ENCODE measurements at places on chromosomes 7 and 10.

GRCh38 chr10:42989481-42989921 is 87.4 kb upstream of the RET start:
- H3K4me3 ChIP-seq, result no peak overlapping the region
- H3K27ac ChIP-seq, result no peak overlapping the region
- peak; percentile 38 for DNase-seq
- no peaks in the 10 kb centered on the region for H3K27me3 ChIP-seq

GRCh38 chr7:39741942-39742623 is 118.7 kb downstream of the RALA start:
- no peaks in the 10 kb centered on the region for H3K27me3 ChIP-seq
- H3K27ac ChIP-seq, result no peak overlapping the region
- no peak overlapping the region for H3K4me3 ChIP-seq
- DNase-seq, result peak; percentile 38
- no peaks in the 10 kb centered on the region for H3K36me3 ChIP-seq

DNA sequence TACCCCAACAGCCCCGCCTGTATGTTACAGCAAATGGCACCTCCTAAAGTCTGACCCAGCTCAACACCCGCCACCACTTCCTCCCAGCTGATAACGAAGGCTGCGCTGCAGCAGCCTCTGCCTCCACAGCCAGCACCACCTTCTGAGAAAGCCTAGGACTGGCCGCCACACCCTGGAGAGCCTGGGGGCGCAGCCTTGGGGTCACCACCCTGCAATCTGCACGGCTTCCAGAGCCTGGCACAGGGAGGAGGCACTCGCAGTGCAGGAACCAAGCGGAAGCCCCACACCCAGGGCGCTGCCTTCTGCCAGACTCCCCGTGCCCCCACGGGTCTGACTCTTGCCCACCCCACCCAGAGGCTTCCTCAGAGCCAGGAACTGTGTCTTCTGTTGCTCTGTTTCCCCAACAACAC is 112.5 kb downstream of the MAD1L1 start:
- no peaks in the 10 kb centered on the region for H3K36me3 ChIP-seq

DNA sequence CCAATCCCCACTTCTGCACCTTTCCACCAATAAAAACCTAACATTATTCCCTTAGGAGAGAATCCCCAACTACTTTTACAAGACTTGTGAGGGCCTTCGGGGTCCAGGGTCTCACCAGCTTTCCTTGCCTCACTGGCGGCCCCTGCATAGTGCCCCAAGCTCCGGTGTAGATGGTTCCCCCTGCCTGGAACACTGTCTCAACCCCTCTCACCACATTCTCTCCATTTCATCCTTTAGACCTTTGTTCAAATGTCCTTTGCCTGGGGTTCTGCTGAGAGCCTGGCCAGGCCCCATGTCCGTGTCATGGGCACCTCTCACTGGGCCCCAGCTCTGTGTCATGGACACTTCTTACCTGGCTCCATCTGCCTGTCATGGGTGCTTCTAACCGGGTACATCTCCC is 64.5 kb upstream of the SORCS3 start:
- H3K36me3 ChIP-seq, result no peaks in the 10 kb centered on the region
- H3K27ac ChIP-seq, result no peak overlapping the region
- H3K27me3 ChIP-seq, result no peaks in the 10 kb centered on the region
- no peaks in the 10 kb centered on the region for H3K4me1 ChIP-seq

- H3K27ac ChIP-seq, result no peak overlapping the region
- no peak for DNase-seq
- H3K36me3 ChIP-seq, result peaks cover 2% of the 10 kb centered on the region
- H3K4me3 ChIP-seq, result no peak overlapping the region
- H3K4me1 ChIP-seq, result no peaks in the 10 kb centered on the region
- H3K27me3 ChIP-seq, result no peaks in the 10 kb centered on the region
Measured at GRCh38 chr7:158944950-158945349, 88.6 kb downstream of the DYNC2I1 start.

- DNase-seq, result no peak
- H3K36me3 ChIP-seq, result no peaks in the 10 kb centered on the region
- no peak overlapping the region for H3K27ac ChIP-seq
- no peak overlapping the region for H3K4me3 ChIP-seq
Measured at GRCh38 chr10:3995302-3996210, 210.5 kb upstream of the KLF6 start.

GRCh38 chr7:95636140-95636940 is 40.0 kb upstream of the PDK4 start:
- DNase-seq, result no peak
- H3K27me3 ChIP-seq, result no peaks in the 10 kb centered on the region
- no peaks in the 10 kb centered on the region for H3K36me3 ChIP-seq
- no peak overlapping the region for H3K27ac ChIP-seq
- no peak overlapping the region for H3K4me3 ChIP-seq
- no peaks in the 10 kb centered on the region for H3K4me1 ChIP-seq

DNA sequence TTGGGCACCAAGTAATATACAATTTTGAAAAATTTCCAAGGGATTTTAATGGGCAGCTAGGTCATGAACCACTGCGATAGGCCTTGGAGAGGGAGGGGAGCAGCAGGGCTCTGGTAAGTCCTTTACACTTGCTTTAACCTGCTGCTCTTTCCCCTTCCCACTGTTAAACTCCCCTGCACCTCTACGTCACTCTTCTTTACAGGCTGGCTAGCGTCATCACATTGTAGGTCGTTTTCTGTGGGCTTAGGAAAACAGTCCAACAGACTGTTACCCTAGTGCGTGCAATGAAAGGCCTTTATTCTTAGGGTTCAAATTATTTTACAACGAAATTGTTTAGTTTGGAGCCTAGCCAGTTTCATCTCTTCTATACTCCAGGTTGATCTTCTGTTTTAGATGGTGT is 235.7 kb downstream of the AUTS2 start:
- no peak overlapping the region for H3K4me3 ChIP-seq
- H3K4me1 ChIP-seq, result no peaks in the 10 kb centered on the region
- DNase-seq, result no peak
- no peaks in the 10 kb centered on the region for H3K36me3 ChIP-seq
- H3K27ac ChIP-seq, result no peak overlapping the region

DNA sequence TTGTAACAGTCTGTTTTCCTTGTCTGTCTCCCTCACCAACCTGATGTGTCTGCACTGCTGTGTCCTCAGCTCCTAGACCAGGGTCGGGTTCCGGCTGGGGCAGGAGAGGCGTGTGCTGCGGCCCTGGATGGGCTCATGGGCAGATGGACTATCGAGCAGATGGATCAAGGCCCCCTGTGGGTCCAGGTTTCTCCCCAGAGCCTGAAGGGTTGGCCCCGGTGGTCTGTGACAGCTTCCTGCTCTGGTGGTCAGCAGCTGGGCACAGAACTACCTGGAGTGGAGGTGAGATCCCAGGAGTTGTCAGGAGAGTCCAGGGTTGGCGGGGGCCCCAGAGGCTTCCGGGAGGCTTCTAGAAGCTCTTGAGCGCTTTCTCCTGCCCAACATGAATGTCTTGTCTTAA is 75.1 kb downstream of the GRK5 start:
- no peaks in the 10 kb centered on the region for H3K27me3 ChIP-seq
- H3K4me3 ChIP-seq, result no peak overlapping the region
- H3K27ac ChIP-seq, result no peak overlapping the region
- H3K36me3 ChIP-seq, result no peaks in the 10 kb centered on the region
- no peak for DNase-seq

DNA sequence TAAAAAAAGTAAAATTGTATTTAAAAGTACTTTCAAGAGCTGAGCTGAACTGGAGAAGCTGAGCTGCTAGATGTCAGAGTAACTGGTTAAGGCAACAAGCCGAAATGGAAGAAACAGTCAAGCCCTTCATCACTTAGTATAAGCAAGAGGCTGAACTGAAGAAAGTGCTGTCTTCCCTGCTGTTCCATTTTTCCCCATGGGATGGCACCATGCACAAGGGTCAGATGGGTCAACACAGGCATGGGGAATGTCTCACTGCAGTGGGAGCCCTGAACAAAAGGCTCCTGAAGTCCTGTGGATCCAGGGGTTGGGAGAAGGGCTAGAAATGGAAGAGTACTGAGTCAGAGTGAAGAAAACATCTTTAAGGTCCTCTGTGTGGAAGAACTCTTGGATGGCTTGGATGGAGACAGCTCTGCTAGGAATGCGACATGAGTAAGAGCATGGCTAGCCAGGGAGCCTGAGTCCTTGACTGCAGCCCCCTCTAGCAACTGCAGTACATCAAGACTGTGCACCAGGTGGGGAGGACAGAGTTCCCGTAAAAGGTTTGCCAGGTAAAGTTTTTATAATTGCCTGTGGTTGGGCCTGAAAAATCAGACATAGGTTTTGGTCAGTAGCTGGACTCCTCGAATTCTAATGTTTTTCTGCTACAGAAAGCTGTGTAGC is 348.3 kb downstream of the GPR158 start:
- no peaks in the 10 kb centered on the region for H3K27me3 ChIP-seq
- no peak overlapping the region for H3K4me3 ChIP-seq
- peak; percentile 51 for DNase-seq
- no peak overlapping the region for H3K27ac ChIP-seq
- H3K4me1 ChIP-seq, result no peaks in the 10 kb centered on the region
- H3K36me3 ChIP-seq, result no peaks in the 10 kb centered on the region

DNA sequence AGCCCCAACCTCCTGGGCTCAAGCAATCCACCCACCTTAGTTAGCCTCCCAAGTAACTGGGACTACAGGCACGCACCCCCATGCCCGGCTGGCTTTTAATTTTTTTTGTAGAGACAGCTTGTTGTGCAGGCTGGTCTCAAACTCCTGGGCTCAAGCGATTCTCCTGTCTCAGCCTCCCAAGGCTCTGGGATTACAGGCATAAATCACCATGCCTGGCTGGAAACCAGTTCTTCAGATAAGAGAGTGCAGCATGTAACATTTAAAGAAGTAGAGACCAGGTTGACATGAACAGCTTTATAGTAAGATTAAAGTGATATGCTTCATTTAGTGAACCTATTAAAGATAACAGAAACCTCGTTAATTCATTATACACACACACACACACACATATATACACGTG is 167.9 kb upstream of the KAT6B start:
- H3K4me1 ChIP-seq, result no peaks in the 10 kb centered on the region
- H3K36me3 ChIP-seq, result no peaks in the 10 kb centered on the region
- H3K27ac ChIP-seq, result no peak overlapping the region
- H3K27me3 ChIP-seq, result no peaks in the 10 kb centered on the region
- DNase-seq, result no peak

DNA sequence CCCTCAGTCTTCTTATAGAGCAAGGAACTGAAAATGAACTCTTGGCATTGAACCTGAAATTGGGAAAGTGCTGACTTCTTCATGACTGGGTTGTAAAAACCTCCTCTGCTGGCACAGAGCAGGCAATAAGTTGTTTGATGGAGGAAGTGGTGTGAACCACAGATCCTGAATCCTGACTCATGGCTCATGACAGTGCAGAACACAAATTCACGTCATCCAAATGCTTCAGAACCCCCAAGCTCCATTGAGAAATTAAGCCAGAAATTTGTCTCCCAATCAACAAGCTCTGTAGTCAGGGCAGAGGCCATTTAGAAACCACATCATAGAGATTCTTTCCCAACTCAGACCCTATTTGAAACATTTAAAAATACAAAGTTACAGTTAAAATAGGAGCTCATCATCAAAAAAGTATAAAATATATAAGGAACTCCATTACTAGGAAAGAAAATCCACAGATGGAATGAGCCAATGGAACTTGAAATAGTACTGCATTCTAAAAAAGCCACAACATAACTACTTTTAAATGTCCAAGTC is 10.3 kb upstream of the STK17A start:
- H3K4me1 ChIP-seq, result peaks cover 9% of the 10 kb centered on the region
- DNase-seq, result no peak
- no peak overlapping the region for H3K4me3 ChIP-seq
- no peaks in the 10 kb centered on the region for H3K27me3 ChIP-seq

- H3K27ac ChIP-seq, result no peak overlapping the region
- DNase-seq, result no peak
- peaks cover 2% of the 10 kb centered on the region for H3K36me3 ChIP-seq
- no peaks in the 10 kb centered on the region for H3K27me3 ChIP-seq
- H3K4me1 ChIP-seq, result no peaks in the 10 kb centered on the region
Measured at GRCh38 chr7:151484971-151485707, 34.6 kb downstream of the RHEB start.

DNA sequence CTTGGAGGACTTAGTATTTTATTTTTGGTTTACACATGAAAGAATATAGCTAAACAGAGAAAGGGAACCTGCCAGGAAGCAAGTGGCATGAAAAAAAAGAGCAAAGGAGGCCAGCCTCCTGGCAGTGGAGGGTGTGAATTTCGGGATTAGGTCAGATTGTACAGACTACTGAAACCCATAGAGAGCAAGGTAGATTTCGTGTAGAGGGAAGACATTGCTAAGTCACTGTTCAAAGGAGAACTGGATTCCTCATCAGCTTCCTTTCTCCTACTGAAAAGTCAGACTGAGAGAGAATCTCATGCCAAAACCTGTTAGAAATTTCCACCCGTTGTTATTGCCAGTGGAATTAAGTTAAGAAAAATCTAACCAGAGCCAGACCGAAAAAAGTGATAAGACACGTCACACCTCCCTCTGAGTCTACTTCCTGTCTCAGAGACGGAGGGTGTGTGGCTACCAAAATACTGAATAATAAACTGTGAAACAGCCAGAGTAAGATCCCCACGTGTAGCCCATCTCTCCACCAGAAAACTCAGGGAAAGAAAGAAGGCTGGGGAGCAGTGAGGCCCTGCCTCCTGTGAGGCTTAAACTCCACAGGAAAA is 118.8 kb downstream of the SKIDA1 start:
- DNase-seq, result no peak
- no peaks in the 10 kb centered on the region for H3K36me3 ChIP-seq
- H3K4me1 ChIP-seq, result peaks cover 48% of the 10 kb centered on the region
- peak overlapping the region; percentile 2 for H3K27ac ChIP-seq

- H3K4me3 ChIP-seq, result no peak overlapping the region
- H3K27ac ChIP-seq, result no peak overlapping the region
- H3K27me3 ChIP-seq, result no peaks in the 10 kb centered on the region
- peak; percentile 36 for DNase-seq
Measured at GRCh38 chr10:101779544-101780186, 3.6 kb downstream of the NPM3 start.
